Keratinocyte (primary cell): ENCODE measurements at places on chromosomes 6 and 20.

DNA sequence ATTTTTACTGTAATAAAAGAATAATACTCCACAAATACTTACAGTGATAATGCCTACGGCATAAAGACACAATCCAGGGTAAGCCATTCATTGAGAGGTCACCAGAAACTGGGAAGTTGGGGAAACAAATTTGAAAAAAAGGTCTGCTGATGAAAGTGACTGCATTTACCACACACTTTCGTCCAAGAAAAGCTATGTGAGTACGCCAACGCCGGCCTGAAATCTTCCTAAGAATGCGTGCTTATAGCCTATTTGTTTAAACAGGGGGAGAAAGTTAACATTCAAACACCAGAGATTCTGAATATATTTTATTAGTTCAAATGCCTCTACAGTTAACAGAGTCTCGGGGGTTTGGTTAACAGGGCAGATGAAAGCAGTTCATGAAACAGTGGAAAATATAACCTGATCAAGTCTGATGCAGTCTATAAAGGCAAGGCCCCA lies 657 bp upstream of the LTV1 start:
- DNase-seq, result no peak

- no peak for DNase-seq
Measured at GRCh38 chr6:71888756-71889340, 2.5 kb downstream of the RIMS1 start.

DNA sequence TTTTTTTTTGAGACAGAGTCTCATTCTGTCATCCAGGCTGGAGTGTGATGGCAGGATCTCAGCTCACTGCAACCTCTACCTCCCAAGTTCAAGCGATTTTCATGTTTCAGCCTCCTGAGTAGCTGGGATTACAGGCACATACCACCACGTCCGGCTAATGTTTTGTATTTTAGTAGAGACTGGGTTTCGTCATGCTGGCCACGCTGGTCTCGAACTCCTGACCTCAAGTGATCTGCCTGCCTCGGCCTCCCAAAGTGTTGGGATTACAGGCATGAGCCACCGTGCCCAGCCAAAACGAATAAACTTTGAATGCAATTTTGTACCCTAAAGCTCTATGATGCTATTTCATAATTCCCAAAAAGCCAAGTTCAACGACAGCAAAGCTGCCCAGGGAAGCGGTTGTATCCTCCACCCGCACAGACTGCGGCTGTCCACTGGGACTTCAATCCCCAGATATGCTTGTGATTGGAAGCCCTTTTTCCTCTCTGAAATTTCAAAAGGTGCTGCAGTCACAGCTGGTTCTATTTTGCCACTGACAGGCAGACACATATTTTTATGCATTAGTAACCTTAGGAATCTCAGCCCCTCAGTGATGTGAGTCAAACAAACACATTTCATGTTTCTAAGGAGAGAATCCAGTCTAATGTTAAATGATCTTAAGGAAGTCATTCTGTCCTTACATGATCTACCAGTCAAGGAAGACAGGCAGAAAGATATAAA lies 8.7 kb upstream of the RAMACL start:
- no peak for DNase-seq

- DNase-seq, result no peak
Measured at GRCh38 chr20:21371193-21371592, 26.1 kb downstream of the NKX2-4 start.

DNA sequence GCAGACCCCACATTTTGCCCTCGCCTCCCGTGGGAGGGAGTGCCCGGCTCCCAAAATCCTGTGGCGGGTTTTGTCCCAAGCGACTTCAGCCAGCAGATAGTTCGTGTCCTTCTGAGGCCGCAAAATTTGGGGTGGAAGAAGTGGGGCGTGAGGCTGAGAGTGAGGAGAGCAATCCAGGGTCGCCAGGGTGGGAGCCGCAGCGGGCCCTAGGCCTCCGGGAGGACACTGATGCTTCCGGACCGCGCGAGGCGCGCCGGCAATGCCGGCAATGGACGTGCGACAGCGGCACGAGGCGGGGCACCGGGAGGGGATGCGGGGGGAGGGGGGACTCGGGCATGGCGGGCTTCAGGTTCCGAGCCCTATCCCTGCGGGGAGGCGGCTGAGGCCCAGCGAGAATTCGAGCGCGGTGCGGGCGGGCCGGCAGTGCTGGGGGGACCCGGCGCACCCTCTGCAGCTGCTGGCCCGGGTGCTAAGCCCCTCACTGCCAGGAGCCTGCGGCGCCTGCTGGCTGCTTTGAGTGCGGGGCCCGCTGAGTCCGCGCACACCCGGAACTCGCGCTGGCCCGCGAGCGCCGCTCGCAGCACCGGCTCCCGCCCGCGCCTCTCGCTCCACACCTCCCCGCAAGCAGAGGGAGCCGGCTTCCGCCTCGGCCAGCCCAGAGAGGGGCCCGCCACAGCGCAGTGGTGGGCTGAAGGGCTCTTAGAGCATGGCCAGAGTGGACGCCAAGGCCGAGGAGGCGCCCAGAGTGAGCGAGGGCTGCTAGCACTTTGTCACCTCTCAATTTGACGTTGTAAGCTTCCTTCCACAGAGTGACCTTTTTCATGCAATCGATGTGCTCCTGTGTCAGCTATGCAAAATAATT lies 143.8 kb downstream of the LPA start:
- DNase-seq, result no peak

DNA sequence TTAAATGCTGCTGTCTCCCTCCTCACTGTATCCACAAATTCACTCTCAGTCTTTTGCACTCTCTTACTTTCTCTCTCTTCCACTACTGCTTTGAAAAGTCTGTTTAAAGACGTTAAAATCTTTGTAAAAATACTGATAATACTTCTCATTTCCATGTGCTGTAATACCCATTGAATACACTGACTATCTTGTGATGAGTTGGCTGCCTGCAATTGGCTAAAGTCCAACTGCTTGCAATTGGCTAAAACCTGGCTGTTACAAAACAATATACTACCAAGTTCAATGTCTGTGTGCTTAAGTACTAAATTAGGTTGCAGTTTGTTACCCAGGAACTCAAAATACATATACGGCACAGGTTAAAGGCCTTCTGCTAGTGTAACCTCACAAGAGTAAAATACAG lies 264.8 kb downstream of the THBS2 start:
- DNase-seq, result no peak

DNA sequence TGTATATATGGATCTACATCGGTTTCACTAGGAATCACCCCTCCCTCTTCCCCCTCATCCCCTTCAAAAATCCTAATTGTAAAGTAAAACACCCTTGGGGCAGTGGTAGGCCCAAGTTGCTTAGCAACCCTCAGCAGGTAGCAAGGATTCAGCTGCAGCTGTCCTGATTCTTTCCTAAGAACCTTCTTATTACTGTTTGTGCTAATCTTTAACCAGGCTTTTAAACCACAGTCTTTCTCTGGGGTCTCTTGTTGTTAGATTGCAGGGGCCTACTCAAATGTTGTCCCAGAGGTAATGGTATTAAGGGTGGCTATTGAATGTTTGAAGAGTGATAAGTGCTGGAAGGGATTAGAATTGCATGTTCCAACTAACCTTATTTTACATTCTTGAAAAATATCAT lies 46.4 kb downstream of the PRL start:
- DNase-seq, result no peak

DNA sequence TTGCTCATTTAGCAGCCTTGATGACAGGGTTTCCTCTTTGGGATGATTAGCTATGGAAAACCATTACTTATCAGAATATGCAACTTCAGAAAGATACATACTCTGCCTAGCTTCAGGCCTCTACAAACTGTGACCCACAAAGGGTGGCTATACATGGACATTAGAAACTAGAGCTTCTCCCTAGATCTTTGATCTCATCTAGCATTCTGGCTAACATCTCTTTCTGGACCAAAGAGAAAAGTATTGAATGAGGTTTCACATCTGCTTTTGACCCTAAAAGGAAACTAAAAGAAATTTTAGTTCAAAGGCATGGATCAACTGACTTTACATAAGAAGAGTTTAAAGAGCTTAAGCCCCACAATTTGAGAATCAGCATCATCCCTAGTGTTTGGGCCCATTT lies 12.4 kb upstream of the HMGN3 start:
- no peak for DNase-seq

DNA sequence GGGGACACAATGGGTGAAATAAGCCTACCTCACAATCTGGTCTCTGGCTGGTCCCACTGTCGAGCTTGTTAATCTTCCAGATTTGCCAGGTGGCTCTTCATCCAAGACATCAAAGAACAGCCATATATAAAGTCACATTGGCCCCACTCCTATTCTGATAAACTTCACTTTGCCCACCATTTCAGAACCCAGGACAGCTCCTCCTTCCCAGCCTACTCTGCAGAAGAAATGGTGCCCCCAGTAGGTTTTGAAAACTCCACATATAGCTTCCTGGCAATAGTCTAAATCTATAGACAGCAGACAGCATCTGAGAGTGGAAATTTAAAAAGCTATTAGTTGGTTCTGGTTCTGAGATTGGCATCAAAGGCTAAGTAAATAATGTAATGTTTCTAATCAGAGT lies 143.1 kb upstream of the PCSK2 start:
- no peak for DNase-seq

- DNase-seq, result no peak
Measured at GRCh38 chr6:10528158-10528981, 7.2 kb downstream of the GCNT2 start.

- no peak for DNase-seq
Measured at GRCh38 chr6:84687431-84687830, 77.0 kb downstream of the TBX18 start.

- DNase-seq, result no peak
Measured at GRCh38 chr6:156163311-156163710, 613.9 kb upstream of the ARID1B start.

- no peak for DNase-seq
Measured at GRCh38 chr6:152642578-152643375, 5.6 kb upstream of the SYNE1 start.

DNA sequence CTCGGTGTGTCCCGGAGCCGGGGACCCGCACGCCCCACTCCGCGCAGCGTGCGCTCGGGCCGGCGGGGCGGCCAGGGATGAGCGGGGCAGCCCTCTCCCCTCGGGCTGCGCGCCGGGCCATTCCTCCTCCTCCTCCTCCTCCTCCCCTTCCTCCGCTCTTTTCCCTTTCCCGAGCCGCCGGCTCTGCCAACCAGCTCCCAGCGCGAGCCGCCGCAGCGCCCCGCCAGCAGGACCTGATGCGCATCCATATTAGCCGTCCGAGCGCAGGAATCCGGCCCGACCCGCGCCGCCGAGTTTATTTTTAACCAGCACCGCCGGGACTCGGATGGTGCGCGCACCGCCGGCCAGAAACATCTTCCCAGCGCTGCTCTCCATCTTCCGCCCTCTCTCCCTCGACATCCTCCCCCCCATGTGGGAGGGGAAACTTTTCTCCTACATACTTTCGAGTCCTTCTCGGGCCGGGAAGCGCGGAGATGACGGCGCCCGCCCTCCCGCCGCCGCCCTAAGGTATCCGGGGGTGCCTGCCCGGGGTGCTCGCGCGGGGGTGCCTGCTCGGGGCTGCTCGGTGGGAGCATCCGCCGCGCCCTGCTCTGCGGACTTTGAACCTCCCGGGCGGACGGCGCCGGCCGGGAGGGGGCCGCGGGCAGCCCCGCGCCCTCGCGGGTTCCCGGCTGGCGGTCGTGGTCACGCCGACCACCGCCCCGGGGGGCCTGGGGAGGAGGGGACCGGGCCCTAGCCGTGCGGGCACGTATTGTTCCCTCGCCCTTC lies 619 bp downstream of the RREB1 start:
- no peak for DNase-seq

DNA sequence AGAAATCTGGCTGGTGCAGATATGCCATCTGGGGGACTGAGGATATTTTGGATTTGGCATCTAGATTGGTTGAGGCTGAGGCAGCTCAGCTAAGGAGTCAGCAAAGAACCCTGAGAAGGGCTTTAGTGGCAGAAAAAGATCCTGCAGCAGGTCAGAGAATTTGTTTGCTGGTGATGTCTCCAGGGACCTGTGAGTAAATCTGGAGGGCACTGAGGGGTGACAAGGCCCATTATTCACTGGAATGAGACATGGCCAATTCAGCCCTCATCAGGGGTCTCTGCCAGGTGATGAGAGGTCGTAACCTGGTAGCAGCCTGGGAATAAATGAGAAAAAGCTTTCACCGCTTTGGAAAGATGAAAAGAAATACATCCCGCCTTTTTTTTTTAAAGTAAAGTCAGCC lies 118.3 kb upstream of the FBXL4 start:
- DNase-seq, result no peak

DNA sequence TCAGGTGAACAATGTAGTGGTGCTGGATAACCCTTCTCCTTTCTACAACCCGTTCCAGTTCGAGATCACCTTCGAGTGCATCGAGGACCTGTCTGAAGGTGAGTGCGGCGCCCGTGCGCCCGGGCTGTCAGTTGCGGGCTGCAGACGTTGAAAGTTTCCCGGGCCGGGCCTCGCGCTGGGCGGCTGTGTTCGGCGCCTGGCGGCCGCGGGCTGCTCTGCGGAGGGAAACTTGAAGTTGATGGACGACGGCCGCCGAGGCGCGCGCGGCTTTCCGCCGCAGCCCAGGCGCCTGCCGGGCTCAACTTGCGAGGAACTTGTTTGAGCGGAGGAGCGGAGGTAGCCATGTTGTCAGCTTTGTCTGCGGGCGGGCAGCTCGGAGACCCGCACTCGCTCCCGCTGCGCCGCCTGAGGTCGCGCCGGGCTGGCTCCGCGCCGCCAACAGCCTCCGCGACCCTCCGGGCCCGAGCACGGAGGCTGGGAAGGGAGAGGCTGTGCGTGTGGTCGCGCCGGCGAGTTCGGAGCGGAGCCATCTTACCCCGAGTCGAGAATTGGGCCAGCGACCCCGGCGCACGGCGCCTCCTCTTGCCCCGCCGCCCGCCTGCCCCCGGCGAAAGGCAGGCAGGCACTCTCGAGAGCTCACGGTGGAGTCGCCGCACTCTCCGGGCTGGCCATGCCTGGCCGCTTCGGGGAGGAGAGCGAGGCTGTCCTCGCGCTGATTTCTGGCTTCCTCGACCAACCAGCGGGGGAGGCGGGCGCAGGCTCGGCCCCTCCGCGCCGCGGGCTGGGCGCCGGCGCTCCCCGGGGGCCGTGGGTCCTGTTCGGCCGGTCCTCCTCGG lies 691 bp downstream of the ASF1A start:
- no peak for DNase-seq

DNA sequence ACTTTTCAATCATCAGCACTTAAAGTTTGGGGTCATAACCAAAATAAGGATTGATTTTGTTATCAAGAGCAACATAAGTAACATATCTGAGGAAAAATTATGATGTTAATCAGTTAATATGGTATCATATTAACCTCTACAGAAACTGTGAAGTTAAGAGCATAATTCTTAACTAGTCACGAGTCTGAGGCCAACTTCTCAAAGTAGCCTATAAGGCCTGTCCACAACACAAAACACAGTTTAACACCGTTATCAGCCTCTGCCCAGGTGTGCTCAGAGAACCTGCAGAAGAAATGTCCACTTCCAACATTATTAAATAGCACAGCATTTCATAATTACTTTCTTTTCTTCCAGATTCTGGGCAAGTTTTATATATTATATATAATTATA lies 1.1 kb downstream of the STX7 start:
- no peak for DNase-seq

DNA sequence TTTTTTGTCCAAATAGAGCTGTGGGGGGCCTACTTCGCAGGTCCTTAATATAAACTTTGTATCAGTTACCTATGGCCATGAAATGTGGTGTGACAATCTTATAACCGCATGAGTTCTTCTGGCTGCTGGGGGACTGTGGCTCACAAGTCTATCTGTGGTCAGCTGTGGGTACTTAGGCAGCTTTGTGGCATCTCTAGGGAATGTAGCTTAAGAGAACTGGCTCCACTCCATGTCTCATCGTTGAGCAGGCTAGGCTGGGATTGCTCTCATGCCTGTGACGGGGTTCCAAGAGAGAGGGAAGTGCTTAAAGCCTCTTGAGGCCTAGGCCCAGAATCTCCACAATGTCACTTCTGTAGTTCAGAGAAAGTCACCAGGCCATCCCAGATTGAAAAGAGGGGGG lies 140.5 kb downstream of the BTBD3 start:
- no peak for DNase-seq

- no peak for DNase-seq
Measured at GRCh38 chr6:130524552-130524951, 158.7 kb downstream of the TMEM200A start.
